ENCODE measurements at places on chromosomes 6 and 20.

DNA sequence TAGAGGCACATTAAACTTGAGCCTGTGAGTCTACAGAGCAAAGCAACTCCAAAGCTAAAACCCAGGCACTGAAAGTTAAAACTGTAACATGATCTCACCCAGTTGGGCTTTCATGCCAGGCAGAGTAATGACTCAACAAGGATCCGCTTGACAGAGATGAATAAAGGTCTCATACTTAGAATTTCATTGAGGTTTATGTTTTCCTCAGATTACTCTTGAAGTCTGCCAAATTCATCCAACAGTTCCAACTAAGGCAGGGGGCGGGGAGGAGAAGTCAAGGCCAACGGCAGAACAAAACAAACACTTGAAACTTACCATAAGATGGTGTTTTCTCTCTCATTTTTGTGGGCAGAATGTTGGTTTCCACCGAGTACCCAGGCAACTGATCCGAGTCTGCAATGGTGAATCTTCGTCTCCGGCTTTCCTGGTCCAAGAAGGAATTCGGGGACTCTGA, 54.0 kb upstream of the IPCEF1 start:
- DNase-seq = no peak

GRCh38 chr6:1946583-1946982, 298.8 kb downstream of the GMDS start:
- DNase-seq = no peak

DNA sequence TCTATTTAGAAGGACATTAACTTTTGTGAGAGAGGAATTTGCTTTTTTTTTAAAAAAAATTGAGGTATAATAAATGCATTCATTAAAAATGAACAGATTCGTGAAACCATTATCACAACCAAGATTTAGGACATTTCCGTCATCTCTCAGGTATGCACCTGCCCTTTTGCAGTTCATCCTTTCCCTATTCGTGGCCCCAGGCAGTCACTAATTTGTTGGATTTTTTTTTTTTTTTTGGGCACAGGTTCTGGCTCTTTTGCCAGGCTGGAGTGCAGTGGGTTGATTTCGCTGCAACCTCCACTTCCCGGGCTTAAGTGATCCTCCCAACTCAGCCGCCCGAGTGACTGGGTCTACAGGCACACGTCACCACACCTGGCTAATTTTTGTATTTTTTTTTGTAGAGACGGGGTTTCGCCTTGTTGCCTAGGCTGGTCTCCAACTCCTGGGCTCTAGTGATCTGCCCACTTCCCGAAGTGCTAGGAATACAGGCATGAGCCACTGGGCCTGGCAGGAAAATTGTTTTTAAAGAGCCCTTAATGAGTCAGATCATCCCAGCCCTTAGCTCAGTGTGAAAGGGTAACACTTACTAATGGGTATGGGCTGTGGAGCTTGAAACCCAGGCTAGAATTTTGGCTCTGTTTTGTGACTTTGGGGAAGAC, 9.2 kb downstream of the PHF3 start:
- DNase-seq = no peak

- DNase-seq = peak; percentile 42
Observed at GRCh38 chr6:33620856-33621710, at the start of gene ITPR3. ITPR3 (plus strand) TSS chr6:33621322; CDS start chr6:33621603, 281 bp downstream.

DNA sequence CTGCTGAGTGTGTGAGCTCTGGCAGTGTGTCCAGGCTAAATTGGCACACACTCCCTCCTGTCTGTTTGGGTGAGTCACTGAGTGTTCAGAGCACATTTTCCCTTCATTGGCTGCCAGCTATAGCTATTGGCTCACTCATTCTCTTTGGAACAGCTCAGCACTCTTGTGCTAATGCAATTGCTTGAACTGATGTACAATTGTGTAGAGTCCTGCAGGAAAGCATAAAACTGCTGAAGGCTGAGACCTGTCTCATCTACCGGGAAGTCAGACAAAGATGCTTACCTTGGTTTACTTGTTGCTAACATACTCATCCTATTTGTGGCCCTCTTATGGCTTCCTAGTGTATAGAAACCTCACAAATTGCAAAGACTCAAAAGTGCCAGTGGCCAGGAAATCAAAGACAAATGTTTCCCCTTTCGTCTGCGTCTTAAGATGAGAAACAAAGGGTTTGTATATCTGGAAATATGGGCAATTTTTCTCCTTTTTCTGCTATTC, 351.0 kb downstream of the BCKDHB start:
- DNase-seq = no peak

- DNase-seq = no peak
Observed at GRCh38 chr6:129501740-129502660, 208.0 kb downstream of the ARHGAP18 start.

GRCh38 chr6:11467364-11467763, 70.2 kb upstream of the TMEM170B start:
- DNase-seq = no peak

DNA sequence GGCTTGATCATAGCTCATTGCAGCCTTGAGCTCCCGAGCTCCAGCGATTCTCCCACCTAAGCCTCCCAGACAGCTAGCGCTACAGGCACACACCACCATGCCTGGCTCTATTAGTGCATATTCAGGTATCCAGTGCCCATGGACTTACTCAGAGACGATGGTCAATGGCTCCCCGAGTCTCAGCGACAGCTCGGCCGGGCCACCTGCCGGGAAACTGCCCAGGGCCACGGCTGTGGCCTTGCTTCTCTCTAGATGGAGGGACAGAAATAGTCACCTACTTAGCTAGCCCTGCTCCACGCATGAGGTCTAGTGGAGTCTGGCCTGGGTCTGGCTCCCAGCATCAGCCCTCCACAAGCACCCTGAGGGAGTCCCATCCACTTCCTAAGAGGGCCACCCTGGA, 11.7 kb downstream of the SLA2 start:
- DNase-seq = no peak

DNA sequence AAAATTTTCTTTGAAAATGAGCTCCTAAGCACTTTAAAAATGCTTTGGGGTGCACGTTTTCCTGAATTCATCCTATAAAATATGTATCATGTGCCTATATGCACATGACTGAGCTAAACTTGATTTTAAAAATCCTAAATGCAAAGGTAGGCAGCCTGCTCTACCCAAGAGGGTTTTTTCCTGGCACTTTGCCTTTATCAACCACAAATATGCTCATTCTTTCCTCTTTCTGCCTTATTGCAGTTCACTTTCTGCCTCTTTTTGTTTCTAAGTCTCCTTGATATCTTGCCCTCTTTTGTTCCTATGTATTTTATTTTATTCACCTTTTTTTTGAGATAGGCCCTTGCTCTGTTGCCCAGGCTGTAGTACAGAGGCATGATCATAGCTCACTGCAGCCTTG, 229.3 kb downstream of the GRM1 start:
- DNase-seq = no peak

DNA sequence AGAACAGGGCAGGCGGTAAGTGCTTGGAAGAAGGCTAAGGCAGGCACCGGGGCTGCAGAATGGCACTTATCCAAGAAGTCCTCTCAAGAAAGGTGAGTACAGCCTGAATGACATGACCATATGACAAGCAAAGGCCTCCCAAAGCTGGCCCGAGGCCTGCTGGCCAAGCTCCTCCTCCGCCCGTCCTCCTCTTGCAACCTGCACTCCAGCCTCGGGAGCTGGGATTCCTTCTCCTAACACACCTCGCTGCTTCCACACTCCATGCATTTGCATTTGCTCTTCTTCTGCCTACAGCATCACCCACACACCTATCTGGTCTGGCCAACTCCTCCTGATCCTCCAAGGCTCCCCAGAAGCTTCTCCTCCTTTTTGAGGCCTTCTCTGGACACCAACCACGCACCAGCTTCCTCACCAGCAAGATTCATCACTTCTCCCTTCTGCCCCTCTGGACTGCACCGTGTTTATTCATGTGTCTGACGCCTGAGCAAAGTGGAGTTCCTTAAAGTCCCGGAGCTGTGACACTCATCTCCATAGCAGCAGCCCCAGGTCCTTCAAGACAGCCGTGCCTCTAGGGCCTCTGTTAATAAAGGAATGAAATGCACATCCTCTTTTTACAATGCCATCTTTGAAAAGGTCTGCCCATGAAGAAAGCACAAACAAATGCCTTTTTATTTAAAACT, 32.3 kb downstream of the CNKSR3 start:
- DNase-seq = no peak

DNA sequence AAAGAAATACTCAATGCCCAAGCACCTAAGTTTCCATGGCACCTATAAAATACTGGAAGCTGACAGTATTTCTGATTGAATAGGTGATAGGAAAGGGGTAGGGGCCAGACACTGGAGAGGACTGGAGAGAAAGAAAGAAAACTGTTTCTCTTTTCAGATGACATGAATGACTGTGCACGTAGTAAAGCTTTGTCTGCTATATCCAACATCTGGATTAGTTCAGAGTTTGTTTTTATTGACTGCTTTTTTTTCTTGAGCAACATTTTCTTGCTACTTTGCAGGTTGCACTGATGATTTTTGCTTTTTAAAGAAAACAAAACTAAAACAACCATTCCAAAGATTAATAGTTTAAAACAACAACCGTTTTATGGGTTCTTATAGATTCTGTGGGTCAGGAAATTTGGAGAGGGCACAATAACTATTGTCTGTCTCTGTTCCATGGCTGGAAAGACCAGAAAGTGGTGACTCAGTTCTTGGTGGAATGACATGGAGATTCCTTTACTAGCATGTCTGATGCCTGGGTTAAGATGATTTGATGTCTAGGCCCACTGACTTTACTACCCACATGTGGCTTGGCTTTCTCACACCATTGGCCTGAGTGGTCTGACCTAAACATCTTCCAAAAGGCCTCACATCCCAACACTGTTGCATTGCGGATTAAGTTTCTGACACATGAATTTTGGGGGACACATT, 12.2 kb upstream of the LRP11 start:
- DNase-seq = no peak

- DNase-seq = no peak
Observed at GRCh38 chr6:6966569-6966968, 141.2 kb upstream of the RREB1 start.

- no peak for DNase-seq
Observed at GRCh38 chr20:45350217-45350616, 2.0 kb upstream of the SDC4 start.

GRCh38 chr6:138383776-138384175, 6.1 kb downstream of the SMIM28 start:
- DNase-seq = no peak

DNA sequence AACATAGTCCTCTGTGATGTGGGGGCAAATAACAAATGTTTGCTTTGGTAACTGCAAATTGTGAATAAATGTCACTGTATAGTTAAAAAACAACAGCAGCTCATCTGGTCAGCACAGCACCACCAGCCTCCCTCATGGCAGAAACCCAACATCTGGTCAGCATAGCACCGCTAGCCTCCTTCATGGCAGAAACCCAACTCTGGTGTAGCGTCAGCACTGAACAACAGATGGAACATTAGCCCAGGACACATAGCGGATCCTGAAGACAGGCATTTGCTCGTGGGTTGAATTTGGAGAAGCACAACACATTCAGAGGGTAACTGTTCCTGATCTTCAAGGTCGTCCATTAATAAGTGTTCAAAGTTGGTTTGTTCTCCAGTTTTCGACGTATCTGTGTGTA, 265.9 kb downstream of the DLL1 start:
- DNase-seq = no peak

DNA sequence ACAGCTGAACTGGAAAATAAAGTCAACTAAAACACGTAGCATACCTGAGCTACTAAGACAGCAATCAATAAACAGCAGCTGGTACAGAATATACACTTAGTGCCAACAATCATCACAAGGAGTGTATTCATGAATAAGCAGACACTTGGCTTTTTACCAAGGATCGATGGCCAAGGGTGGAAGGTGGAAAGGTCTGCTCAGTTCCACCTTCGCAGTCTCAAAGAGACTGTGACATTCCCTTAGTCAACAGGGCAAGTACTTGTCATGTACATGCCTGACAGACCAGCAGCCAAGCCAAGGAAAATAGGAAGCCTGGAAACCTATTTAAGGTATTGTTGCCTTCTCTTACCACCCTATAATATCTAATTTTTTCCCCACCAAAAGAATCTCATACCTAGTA, 21.4 kb downstream of the HBS1L start:
- no peak for DNase-seq

- DNase-seq = no peak
Observed at GRCh38 chr6:2192976-2193375, 52.4 kb downstream of the GMDS start.

DNA sequence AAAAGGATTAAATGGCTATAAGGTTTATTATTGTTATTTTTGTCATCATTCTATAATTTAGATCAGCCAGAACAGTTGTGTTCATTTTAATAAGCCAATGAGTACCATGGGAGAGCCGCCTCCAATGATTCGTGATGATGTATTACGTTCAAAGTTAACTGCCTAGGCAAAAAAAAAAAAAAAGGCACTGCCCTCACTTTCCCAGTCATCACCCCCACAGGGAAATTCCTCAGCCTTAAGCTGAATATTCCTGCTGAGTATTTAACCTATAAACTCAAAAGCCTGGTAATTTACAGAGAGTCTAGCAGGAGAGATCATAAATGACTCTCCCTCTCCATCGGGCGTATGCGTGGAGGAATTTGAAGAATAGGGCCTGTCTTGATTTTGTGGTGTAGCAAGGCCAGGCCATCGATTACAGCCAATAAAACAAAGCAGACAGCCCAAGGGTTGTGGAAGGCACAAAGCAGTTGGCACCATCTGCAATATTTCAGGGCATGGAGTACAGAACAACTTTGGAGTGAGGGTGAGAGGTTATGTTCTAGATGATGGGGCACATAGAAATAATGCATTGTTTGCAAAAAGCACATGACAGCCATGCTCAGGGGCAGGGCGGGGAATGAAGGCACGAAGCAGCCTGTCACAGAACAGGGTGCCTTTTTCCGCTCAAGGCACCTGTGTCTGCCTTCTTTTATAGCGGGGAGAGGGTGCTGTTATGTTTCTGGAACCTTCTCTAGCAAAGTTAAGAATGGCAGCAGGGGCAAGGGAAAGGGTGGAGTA, 138.2 kb upstream of the DTNBP1 start:
- no peak for DNase-seq

- DNase-seq = no peak
Observed at GRCh38 chr20:20452254-20452676, 84.4 kb downstream of the INSM1 start.

GRCh38 chr6:48087448-48087847, 23.5 kb downstream of the PTCHD4 start:
- DNase-seq = no peak

Data from activated CD8-positive, alpha-beta memory T cell treated with anti-CD3 and anti-CD28 coated beads for 1 hour (primary cell).